ENCODE measurements at places on chromosomes 6 and 20.

GRCh38 chr6:98695091-98695801 is 139.1 kb upstream of the POU3F2 start:
- no peak overlapping the region for H3K27ac ChIP-seq
- no peaks in the 10 kb centered on the region for H3K27me3 ChIP-seq
- no peak for DNase-seq
- H3K4me1 ChIP-seq = no peaks in the 10 kb centered on the region
- H3K4me3 ChIP-seq = no peak overlapping the region

- no peak overlapping the region for H3K27ac ChIP-seq
- H3K36me3 ChIP-seq = no peaks in the 10 kb centered on the region
- no peaks in the 10 kb centered on the region for H3K27me3 ChIP-seq
Observed at GRCh38 chr6:72861059-72861458, 239.2 kb downstream of the KCNQ5 start.

GRCh38 chr20:50460608-50461267 is 49.4 kb upstream of the PTPN1 start:
- peaks cover 24% of the 10 kb centered on the region for H3K4me1 ChIP-seq
- peak; percentile 86 for DNase-seq
- H3K27me3 ChIP-seq = peaks cover 21% of the 10 kb centered on the region
- H3K36me3 ChIP-seq = no peaks in the 10 kb centered on the region

DNA sequence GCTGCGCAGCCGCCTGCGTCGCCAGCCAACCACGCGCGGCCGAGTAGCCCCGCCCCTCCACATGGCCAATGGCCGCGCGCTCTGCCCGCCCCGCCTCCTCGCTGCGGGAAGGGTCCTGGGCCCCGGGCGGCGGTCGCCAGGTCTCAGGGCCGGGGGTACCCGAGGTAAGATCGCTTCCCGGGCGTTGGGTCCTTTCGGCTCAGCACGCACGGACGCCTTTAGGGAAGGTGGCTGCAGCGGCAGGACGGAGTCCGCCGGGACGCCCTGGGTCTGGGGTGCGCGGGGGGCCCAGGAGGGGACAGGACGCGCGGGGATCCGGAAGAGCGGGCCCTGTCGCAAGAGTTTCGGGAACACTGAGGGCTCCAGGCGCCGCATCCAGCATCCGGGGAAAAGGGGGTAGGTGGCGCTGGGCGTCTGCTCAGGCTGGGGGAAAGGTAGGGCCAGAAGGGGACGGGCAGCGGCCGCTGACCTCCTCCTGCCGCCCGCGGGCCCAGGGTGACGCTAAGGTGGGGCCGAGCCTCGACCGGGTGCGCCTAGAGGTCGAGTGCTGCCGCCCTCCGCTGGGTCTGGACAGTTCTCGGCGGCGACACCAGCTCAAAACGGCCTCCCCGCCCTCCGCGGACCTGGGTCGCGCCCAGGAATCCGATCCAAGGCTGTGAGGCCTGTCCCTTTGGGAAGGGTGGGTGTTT is at the start of gene MAVS:
Gene MAVS (plus strand): TSS at position 95 of the 689 bp plus-strand sequence. CDS start 7,791 bp downstream, outside the sequence.
- peak within 1 kb of the TSS; percentile 85 for H3K27ac ChIP-seq
- H3K36me3 ChIP-seq = no peaks in the 10 kb centered on the region
- peaks cover 22% of the 10 kb centered on the region for H3K4me1 ChIP-seq
- H3K4me3 ChIP-seq = peak within 1 kb of the TSS; percentile 100

DNA sequence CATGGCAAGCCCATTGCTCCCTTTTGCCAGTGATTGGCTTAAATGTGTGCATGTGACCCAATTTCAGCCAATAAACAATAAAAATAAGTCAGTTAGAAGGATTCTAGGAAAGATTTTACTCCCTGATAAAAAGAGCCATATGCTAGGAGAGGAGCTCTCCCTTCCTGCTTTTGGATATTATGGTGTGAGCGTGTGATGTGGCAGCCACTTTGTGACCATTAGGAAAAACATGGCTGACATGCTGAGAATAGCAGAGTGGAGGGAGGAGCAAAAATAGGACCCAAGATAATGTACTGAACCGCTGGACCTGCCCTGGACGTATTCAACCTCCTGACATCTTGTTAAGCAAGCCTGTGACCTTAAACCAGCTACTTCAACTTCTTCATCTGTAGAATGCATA is 160.6 kb upstream of the MLN start:
- no peaks in the 10 kb centered on the region for H3K4me1 ChIP-seq
- H3K4me3 ChIP-seq = no peak overlapping the region
- no peaks in the 10 kb centered on the region for H3K36me3 ChIP-seq
- H3K27me3 ChIP-seq = peaks cover 8% of the 10 kb centered on the region
- H3K27ac ChIP-seq = no peak overlapping the region

- H3K27me3 ChIP-seq = no peaks in the 10 kb centered on the region
- no peaks in the 10 kb centered on the region for H3K4me1 ChIP-seq
- DNase-seq = no peak
Observed at GRCh38 chr20:22180244-22180643, 404.1 kb downstream of the FOXA2 start.

GRCh38 chr6:7239590-7239948 is 73.4 kb downstream of the SSR1 start:
- peaks cover 15% of the 10 kb centered on the region for H3K36me3 ChIP-seq
- no peaks in the 10 kb centered on the region for H3K4me1 ChIP-seq
- no peaks in the 10 kb centered on the region for H3K27me3 ChIP-seq
- H3K4me3 ChIP-seq = no peak overlapping the region
- H3K27ac ChIP-seq = no peak overlapping the region

DNA sequence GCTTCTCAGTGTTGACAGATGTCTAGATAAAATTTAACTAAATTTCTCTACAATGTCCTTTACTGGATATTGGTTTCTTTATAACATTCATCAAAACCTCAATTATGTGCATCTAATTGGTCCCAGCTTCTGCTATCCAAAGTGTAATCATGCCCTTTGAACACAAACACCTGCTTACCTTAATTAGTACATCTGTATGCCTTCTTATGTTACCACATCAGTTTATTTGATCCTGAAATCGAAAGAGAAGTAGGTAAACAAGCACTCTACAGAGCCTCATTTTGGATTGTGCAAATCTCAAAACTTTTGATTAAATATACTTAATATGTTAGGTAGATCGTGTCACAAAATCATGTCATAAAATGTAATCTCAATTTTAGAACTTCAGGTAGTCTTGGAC is 36.5 kb downstream of the TAB2 start:
- H3K36me3 ChIP-seq = no peaks in the 10 kb centered on the region
- no peak overlapping the region for H3K27ac ChIP-seq
- H3K27me3 ChIP-seq = no peaks in the 10 kb centered on the region
- no peak for DNase-seq
- H3K4me1 ChIP-seq = peaks cover 2% of the 10 kb centered on the region
- H3K4me3 ChIP-seq = no peak overlapping the region

DNA sequence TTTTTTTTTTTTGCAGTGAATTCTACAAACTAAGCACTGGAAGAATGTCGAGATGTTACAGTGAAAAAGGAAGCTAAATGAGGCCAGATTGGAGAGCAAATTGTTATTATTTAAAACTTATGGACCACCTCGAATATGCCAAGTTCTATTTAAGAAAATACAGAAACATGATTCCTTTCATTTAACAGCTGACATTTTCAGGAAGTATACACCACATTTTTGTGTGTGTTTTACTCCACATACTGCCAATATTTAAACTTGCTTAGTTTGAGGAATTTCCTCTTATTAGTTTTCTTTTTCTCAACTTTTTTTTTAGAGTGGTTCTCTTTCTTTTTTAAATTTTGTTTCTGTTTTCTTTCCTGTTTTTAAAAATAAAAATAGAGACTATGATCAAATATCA is 37.0 kb upstream of the GCLC start:
- no peak overlapping the region for H3K4me3 ChIP-seq
- no peaks in the 10 kb centered on the region for H3K4me1 ChIP-seq
- no peak for DNase-seq
- H3K27me3 ChIP-seq = no peaks in the 10 kb centered on the region
- no peak overlapping the region for H3K27ac ChIP-seq
- H3K36me3 ChIP-seq = no peaks in the 10 kb centered on the region

DNA sequence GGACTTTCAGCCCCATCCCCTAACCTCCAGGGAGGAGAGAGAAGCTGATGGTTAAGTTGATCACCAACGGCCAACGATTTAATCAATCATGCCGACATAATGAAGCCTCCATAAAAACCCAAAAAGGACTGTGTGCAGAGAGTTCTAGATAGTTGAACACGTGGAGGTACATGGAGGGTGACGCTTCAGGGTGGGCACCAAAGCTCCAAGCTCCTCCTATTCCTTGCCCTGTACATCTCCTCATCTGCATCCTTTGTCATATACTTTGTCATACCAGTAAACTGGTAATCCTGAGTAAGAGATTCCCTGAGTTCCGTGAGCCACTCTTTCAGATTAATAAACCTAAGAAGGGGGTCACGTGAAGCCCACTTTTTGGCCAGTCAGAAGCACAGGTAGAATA is 3.7 kb upstream of the GMDS start:
- H3K4me1 ChIP-seq = peaks cover 19% of the 10 kb centered on the region
- no peaks in the 10 kb centered on the region for H3K27me3 ChIP-seq
- peaks cover 9% of the 10 kb centered on the region for H3K36me3 ChIP-seq

DNA sequence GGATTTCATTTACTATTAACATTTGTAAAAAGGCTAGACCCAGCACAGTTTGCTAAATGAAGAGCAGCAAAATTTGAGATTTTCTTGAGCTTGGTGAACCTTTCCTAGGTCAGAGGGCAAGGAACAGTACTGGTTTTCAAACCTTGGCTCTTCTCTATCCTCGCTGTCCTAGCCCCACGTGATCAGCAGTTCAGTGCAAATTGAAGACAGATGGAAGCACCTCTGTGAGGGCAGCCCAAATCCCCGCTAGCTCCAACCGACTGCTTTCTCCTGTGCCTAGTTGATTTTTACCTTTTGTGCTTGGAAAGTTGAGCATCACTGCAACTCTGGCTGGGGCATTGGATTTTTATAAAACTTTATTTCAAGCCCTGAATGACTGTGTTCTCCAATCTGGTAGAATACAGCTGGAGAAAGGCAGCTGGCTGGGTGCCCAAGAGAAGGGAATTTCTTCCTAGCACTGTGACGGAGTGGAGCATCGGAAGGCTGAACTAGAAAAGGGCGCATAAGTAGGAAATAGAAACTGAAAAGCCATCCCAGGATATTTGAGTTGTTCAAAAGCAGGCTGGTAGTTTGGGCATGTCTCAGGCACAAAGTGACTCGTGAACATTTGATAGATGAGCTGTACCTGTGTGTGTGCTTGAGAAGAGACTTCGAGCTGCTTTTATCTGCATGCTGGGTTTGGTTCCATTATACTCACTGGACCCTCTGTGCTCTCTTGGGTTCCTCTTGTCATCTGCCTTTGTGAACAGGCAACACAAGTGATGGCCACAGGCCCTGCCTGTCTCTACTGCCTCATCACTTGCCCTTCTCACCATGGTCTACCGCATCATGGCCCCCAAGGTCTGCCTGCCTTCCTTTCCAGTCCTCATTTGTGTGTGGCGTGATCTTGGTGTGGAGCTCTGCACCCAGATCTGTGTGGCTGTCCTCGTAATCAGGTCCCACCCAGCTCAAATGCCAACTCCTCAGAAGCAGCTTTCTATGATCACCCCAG is 2.3 kb downstream of the RNF114 start:
- peaks cover 9% of the 10 kb centered on the region for H3K36me3 ChIP-seq
- H3K4me3 ChIP-seq = no peak overlapping the region
- H3K27me3 ChIP-seq = no peaks in the 10 kb centered on the region
- H3K27ac ChIP-seq = no peak overlapping the region
- no peak for DNase-seq
- peaks cover 36% of the 10 kb centered on the region for H3K4me1 ChIP-seq

Data from natural killer cell (primary cell).